Brain pericyte (primary cell): ENCODE measurements at places on chromosomes 12 and 14.

DNA sequence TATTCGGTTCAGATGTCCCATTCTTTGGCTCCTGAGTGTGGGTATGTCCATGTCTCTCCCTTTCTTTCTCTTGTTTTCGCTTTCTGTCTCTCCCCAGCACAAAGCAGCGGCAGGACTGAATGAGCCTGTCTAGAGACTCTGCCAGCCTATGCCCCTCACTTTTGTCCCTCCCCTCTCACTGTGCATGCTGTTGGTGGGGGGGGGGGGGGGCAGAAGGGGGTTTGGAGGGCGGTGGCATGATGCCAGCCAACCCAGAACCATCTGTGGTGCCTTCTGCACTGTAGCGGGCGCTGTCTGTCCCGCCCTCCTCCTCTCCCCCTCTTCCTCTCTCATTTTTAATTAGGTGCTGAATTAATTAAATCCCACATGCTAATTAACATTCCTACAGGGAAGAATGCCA, 17.7 kb downstream of the NGDN start:
- no peak for DNase-seq

DNA sequence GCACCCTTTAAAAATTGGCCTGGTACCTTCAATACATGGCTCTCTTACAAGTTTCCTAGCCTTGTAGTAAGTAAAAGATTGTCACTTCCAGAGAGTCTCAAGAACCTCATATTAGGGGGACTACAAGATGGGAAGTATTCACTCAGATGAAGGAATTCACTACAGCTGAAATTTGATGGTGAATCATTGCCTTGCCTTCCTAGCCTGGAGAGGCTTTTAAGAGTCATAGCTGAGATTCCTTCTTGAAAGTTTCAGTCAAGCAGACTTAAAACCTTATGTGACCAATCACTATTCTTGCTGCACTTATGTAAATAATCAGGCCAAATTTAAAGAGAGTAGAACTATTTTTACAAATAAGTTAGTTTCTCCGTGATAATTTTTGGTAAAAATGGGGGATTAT, 451.6 kb downstream of the TRHDE start:
- no peak for DNase-seq

DNA sequence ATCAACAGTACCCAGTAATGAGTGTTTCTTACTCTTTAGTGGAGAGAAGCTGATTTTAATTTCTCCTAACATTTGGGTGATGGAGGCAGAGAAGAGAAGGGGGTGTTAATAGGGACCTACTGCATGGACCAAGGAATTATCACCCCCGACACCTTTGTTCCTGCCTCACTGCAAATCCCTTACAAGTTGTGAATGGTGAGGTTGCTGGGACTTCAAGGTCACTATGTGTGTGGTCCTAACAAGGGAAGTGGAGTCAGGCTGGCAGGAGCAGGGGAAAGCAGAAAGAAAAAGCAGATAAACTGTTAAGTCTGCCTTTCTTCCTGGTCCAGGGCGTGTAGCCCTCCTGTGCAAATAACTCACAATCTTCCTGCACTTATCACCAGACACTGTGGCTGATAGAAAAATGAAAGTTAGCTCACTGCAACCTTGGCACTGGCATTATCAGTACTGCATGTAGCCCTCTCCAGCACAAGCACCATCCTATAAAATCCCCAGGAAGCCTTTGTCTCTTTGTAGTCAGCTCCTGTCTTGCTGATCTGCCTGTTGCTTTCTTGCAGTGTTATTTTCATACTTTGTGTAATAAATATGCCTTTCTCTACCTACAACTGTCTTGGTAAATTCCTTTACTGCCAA, 112.3 kb upstream of the DNM1L start:
- DNase-seq = no peak

- DNase-seq = no peak
Observed at GRCh38 chr14:97283005-97283403, 485.8 kb downstream of the VRK1 start.

- no peak for DNase-seq
Observed at GRCh38 chr12:2431810-2432209, 363.0 kb upstream of the FKBP4 start.
